ENCODE measurements at places on chromosomes 12 and 14. TPM values are rescaled to one million over a fixed set of nuclear protein-coding genes. Genes with fewer than 3 reads are reported as not detected.

DNA sequence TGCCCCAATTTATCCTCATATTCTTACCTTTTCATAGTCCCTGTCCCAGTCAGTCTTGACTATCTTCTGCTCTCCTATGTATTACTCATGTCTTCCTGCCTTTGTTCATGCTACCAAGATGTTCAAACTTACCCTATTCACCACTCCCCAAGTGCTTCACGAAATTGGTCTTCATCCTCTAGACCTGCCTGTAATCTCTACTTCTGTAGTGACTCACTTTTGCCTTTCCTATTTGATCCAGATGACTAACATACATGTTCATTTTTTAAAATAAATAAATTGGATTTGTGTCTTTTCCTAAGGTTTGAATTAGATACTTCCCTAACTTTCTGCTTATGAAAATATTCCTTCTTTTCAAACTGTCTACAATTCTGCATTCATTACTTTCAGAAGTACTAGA lies 107.7 kb upstream of the PPM1H start:
- DNase-seq, result no peak

DNA sequence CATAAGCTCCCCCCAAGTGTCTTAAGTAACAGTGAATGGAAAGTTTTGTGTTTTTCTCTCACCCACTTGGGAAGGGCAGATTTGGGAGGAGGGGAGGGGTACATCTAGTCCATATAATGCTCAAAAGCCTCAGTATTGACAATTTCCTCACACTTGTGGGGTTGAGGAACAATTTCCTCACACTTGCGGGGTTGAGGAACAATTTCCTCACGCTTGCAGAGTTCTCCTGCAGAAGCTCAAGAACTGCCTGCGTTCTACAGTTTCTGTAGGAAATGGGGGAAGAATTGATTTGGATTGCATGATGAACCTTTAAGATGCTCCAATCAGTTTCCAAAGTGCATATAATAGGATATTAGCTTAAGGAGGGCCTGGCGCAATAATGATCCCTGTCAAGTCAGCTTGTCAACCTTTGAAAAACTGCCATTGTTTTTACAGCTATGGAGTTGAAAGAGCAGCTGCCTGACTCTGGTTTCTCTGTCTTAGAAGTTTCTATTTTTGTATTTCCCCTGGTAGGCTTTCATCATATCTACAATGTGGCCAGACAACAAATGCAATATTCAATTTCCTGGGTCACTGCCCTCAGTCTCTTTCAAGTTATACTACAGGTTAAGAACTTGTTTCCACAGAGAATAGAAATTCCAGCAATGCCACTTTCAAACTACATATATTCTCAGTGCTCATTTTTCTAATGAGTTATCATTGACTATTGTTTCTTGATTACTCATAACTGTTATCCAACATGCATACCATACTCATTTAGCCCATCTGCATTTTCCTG lies 66.5 kb downstream of the PLEKHG7 start:
- DNase-seq, result no peak

- DNase-seq, result no peak
Observed at GRCh38 chr12:64603183-64603841, 7.0 kb upstream of the RASSF3 start.

DNA sequence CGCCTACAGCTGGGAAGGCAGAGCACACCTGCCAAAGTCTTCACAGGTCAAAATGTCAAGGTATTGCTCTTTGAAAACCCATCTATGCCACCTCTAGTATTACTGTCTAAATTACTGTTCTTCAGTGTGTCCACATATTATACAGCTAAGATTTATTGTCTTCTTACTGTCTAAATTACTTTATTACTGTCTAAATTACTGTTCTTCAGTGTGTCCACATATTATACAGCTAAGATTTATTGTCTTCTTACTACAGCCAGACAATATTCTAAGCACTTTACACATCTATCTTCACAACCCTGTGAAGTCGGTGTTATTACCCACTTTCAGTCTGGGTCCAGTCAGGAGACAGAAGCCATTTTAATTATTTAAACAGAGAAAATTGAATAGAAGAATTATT lies 173.9 kb downstream of the MYRFL start:
- no peak for DNase-seq

The AKAP3 gene
- 0.44 TPM for polyA plus RNA-seq

The KITLG gene
- polyA plus RNA-seq, result 15.0 TPM

- DNase-seq, result no peak
Observed at GRCh38 chr12:3214526-3215365, 137.6 kb downstream of the TSPAN9 start.

The C12orf76 gene
- polyA plus RNA-seq, result 4.9 TPM

GRCh38 chr12:62686938-62687337 lies 220.3 kb downstream of the MON2 start:
- DNase-seq, result no peak

The IL26 gene
- polyA plus RNA-seq, result not detected

GRCh38 chr12:116040402-116040801 lies 237.1 kb downstream of the MED13L start:
- DNase-seq, result no peak

The RAB21 gene
- polyA plus RNA-seq, result 8.2 TPM

GRCh38 chr12:87165733-87166375 lies 863.3 kb downstream of the C12orf50 start:
- DNase-seq, result no peak

DNA sequence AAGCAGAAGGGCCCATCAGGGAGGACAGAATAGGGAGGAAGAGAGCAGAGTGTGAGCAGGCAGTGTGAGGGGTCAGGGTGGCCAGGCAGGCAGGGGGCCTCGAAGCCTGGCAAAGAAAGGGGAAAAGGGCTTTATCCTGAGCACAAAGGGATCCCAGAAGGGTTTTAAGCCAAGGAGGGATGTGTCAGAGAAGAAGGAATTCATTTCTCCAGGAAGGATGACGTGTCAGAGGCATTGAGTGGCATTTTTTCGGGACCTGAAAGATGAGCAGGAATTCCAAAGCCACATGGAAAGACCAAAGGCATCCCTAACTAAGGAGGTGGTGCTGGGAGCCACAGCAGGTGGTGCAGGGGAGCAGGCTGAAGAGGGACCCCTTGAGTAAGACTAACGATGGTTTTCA lies 132.1 kb downstream of the DICER1 start:
- no peak for DNase-seq

GRCh38 chr12:126617312-126617711 lies 1552.1 kb downstream of the AACS start:
- no peak for DNase-seq

- DNase-seq, result no peak
Observed at GRCh38 chr14:95356245-95356869, 36.6 kb upstream of the CLMN start.

The WNT1 gene
- polyA plus RNA-seq, result not detected

DNA sequence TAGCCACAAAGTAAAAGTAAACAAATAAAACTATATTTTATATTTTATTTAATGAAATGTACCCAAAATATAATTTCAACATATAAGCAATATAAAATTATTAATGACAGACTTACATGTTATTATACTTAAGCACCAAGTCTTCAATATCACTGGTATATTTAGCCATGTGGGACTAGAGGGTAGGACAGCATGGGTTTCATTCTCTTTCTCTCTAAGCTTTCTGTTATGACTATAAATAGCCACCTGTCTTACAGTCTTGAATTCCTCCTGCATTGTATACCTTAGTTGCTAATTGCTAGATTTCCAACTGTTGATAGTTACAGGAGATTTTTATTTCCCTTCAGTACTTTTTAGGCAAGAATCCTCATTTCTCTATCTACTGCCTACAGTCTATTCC lies 63.1 kb upstream of the LIN7A start:
- DNase-seq, result no peak

DNA sequence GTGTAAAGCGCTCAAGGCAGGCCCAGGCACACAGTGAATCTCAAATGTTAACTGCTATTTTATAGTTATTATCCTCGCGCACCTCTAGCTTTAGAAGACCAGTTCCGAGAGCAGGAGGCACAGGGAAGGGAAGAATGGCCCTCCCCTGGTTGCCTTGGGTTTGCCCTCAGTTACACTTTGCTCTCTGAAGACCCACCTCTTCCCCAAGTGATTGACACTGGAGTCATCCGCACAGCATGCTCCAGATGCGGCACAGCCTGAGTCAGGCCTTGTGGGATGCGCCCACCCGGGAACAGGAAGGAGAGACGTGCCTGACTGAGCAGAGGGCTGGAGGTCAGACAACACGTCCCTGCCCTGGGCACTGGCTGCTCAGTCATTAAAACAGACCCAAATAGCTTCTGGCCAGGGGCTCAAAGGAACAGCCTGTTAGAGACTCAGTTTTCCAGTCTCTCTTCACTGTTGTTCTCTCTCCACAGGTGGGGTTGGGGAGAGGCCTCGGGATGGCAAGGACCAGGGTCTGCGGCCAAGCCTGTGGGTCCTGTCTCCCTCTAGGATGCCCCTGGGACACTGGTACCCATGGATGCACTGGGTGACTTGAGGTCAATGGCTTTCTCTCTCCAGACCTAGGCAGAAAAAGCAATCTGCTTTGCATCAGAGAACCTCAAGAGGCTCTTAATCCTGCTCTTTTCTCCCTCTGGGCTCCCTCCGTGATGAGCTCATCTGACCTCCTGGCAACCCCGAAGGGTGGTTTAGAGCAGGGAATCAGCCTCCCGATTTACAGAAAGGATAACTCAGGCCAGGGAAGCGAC lies 13.6 kb upstream of the MLXIP start:
- DNase-seq, result no peak

The GLT8D2 gene
- polyA plus RNA-seq, result 20.4 TPM

The AICDA gene
- not detected for polyA plus RNA-seq

The RIC8B gene
- 4.6 TPM for polyA plus RNA-seq

DNA sequence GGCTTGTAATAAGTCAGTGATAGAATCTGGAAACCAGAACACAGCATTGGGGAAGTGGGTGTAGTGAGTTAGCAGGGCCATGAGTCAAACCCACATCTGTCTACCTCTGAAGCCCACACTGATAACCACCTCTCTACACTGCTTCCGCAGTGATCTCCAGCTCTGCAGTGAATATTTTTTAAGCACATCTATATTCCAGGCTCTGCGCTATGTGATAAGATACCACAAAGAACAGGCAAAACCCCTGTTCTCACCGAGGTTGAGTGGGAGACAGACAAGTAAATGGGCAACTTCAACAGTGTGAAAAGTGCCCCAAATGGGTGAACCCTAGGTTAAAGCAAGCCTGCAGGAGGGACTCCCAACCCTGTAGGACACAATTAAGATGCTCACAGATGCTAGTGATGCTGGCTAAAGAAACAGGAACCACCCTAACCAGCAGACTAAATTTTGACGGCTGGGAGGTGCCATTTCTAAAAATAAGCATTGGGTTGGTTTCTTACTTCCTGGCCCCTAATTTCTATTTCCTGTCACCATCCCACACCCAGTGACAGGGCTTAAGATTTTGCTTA lies 375.0 kb downstream of the DPF3 start:
- no peak for DNase-seq

The ANKRD33 gene
- not detected for polyA plus RNA-seq

DNA sequence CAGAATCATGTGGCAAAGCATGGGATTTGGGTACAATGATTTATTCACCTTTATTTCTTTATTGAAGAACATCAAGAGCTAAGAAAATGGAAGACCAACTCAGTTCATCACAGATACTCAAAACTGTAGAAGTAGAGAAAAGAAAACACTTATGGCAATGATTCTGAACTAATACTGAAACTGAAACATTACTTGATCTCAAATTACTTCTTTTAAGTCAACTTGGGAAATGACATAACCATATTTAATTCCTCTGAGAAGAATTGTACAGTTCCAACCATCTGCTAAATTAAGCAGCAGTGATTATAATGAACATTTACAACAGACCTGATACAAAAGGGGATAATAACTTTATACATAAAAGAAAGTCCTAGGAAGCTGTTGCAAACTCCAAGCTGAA lies 466.5 kb downstream of the TMTC2 start:
- no peak for DNase-seq

The IGF1 gene
- polyA plus RNA-seq, result not detected

The DENND5B gene
- 2.3 TPM for polyA plus RNA-seq

All from mammary epithelial cell (primary cell).